ELR (cell line): ENCODE measurements at places on chromosomes 5 and 9.

- no peak for DNase-seq
Measured at GRCh38 chr5:87831499-87831898, 418.8 kb upstream of the CCNH start.

- DNase-seq, result peak; percentile 71
Measured at GRCh38 chr5:110478895-110479294, 247.6 kb downstream of the TMEM232 start.

GRCh38 chr5:139164020-139164419 is 34.1 kb downstream of the SIL1 start:
- DNase-seq, result peak; percentile 17

DNA sequence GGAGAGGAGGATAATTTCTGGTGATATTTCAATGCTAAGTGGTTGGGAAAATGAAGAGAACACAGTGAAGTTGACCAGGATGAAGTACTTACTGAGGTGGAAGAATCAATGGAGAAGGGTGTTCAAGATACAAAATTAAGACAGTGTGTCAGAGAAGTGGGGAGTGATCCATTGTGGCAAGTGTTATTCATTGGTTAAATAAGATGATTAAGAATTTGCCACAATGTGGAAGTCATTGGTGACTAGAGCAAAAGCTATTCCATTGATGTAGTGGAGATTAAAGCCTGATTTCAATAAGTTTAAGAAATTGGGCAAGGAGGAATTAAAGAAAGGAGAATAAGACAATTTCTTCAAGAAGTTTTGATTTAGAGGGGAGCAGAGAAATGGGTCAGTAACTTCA is 118.9 kb downstream of the GHR start:
- no peak for DNase-seq

GRCh38 chr5:53994148-53994547 is 316.2 kb downstream of the ARL15 start:
- peak; percentile 64 for DNase-seq

DNA sequence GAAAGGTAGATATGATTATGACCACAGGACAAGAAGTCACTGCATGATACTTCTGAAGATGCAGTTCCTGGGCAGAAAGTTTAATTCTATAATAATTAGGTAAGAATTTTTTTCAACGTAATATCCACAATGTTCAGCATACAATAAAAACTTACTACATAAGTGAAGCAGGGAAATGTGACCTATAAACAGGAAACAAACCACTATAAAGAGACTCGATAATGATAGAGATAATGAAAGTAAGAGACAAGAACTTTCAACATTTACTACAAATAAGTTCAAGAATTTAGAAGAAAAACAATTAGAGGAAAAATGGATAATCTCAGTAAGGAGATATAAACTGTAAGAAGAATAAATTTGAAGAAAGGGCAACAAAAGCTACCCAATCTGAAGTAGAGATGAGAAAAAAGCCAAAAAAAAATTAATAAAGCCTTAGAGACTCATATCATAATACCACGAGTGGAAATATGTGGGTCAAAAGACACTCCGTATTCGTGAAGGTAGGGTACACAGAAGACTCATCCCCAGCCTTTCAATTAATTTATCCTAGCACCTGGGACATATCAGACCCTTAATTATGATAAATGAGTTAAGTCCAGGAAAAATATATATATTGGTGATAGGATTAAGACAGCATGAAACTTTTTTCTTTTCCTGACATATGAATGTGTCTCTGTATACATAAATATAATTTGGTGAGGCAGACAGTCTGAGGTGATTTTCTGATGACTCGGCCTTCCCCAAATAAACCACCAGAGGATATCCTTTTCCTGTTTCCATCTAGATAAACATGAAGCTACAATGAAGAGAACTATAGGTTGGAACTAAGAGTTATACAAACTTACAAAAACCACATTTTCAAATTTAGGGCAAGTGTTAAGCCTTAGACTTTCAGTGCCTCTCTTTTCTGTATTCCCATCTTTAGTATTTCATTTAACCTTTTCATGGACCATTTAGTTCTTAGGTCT is 120.4 kb downstream of the RAPGEF6 start:
- peak; percentile 48 for DNase-seq

- DNase-seq, result peak; percentile 82
Measured at GRCh38 chr5:59873113-59873512, 20.4 kb downstream of the PDE4D start.

DNA sequence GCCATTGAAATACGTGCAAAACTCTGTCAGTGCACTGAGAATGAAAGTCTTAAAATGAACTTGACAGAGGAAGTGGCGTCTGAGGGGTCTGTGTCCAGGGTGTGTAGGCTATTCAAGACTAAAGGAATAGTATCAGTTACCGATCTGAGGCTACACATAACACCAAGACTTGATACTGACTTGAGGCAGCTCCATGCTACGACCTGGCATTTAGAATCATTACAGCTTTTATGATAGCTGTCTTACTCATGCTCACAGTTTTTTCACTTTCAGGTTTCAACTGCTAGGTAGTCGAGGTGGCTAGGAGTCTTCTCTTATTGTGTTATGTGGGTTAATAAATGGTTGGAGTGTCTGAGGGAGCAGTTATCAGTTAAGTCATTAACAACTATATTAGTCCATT is 92.8 kb upstream of the SLCO6A1 start:
- no peak for DNase-seq
